Suprapubic skin (tissue), 4 donors: ENCODE measurements at places on chromosomes 12 and 14. TPM values are rescaled to one million over a fixed set of nuclear protein-coding genes. Genes with fewer than 3 reads are reported as not detected.

GRCh38 chr12:52980096-52980649, 26.1 kb upstream of the EIF4B start:
- DNase-seq = no peak

GRCh38 chr14:23443411-23443812, 8.0 kb upstream of the MYH7 start:
- no peak for DNase-seq

GRCh38 chr12:90987520-90987919, 17.3 kb downstream of the EPYC start:
- no peak for DNase-seq

- no peak for DNase-seq
Measured at GRCh38 chr14:101595887-101596721, 34.8 kb downstream of the DIO3 start.

- no peak for DNase-seq
Measured at GRCh38 chr14:98867146-98867545, 404.9 kb downstream of the BCL11B start.

DNA sequence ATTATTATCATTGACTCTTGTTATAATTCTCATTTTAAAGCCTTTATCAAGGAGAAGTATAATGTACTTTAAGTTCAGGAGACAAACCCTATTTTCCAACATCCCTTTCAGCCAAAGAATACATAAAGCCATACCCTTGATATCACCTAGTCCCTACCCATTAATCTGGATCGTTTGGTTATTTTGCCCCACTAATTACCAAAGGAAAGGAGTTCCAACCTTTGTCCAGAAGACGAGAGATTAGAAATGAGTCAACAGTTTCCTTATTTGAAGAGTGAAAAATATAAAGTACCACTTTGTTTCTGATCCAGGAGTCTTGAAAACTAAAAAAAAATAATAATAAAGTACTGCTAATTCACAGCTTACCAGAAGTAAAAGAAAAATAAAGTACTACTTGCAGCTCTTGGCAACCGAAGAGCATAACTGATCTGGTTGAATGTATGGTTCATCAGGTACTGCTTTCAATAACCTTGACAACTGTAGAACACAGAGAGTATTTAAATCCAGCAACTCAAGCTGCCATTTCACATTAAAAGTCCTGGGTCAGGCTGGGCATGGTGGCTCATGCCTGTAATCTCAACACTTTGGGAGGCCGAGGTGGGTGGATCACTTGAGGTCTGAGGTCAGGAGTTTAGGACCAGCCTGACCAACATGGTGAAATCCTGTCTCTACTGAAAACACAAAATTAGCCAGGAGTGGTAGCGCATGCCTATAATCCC, 33.7 kb downstream of the LIMA1 start:
- DNase-seq = no peak

DNA sequence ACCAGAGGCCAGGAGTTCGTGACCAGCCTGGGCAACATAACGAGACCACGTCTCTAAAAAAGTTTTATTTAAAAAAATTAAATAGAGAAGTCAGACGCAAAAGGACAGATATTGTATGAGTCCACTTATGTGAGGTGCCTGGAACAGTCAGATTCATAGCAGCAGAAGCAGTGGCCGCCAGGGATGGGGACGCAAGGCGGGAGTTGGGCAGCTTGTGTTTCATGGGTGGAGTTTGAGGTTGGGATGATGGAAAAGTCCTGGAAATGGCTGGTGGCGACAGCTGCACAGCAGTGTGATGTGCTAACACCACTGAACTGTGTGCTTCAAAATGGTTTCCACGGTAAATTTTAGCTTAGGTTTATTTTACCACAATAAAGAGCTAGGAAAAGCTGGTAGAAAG, 57.6 kb upstream of the DDX11 start:
- peak; percentile 50 for DNase-seq

DNA sequence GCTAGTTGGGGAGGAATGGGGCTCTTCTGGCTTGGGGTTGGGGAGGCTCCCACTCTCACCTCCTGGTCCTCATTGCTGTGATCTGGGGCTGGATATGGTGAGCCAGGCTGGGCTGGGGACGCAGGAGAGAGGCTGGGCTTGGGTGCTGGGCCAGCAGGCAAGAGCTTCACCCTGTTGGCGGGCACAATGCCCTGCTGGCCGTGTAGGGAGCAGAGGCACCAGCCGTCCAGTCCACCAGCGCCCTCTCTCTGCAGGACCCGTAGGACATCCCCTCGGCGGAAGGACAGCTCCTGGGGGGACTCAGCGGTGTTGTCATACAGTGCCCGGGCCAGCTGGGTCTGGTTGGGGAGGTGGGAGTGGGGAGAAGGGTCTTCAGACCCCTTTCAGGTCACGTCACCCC, 4.5 kb downstream of the EFS start:
- peak; percentile 66 for DNase-seq

DNA sequence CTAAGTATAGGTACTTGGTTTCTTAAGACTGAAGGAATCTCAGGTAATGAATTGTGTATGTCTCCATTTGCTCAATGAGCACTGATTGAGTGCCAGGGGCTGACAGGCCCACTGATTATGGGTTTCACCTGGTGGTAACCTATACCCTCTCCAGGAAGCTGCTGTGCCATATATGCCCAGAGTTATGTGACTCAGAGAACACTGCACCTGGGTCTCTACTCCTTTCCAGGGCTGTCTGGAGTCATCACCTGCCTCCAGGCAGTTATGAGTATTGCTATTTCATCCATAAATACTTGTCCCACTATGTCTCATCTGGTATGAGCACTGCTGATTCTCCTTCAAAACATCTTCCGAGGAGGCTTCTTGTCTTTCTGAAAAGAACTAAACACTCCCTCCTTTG, 692.9 kb downstream of the BCL11B start:
- DNase-seq = no peak

- no peak for DNase-seq
Measured at GRCh38 chr14:45222485-45223262, 30.3 kb downstream of the MIS18BP1 start.

DNA sequence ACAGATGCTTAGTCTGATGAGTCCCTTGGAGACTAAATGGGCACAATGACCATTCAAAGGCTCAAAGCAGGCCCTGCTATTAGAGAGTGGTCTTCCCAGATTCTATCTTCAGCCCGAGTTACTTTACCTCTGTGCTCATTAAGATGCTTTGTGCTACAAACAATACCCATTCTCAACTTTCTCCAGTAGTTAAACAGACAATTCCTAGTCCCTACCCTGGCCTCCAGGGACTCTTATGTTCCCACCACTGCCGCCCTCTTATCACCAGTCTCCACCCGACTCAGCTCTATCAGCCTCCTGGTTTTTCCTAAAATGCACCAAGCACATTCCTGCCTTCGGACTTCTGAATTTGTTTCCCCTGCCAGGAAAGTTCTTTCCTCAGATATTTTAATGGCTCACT, 25.6 kb upstream of the GPHB5 start:
- no peak for DNase-seq

DNA sequence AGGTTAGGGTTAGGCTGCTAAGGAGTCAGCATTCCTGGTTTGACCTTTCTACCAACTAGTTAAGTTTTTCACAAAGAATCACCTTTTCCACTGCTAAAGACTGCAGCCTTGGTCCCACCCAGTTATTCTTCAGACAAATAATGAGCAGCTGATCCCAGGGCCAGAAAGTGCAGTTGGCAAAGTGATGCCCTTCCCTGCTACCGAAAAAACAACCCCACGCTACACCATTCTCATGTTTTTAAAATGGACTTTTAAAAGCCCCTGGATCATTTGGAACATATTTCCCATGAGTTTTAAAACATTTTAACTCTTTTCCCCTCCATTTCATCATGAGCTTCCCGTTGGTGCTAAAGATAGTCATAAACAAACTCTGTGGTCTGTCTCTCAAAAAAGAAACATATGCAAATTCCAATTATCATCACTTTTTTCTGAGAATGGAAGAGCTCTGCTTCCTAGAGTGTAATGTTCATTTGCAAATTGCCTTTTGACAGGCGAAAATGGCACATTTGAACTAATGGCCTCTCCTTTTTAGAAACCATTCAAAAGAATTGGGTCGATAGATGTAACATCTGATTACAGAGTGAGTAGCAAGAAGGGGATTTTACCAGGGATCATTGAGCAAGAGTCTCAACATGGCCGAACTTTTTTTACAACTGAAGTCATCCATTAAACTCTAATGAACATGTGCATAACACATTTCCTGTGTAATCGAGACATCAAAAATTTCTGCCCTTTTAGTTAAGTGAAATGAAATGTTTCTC, 129.3 kb upstream of the RAP1B start:
- DNase-seq = no peak

GRCh38 chr14:34671716-34672115, 41.8 kb upstream of the SNX6 start:
- no peak for DNase-seq

GRCh38 chr14:22563987-22564386, 25.0 kb downstream of the DAD1 start:
- no peak for DNase-seq

The P2RX2 gene
- not detected for total RNA-seq

The MSI1 gene
- total RNA-seq = 0.86 TPM

The SLC7A8 gene
- total RNA-seq = 46.5 TPM

The ACOT4 gene
- total RNA-seq = 2.4 TPM

The RSRC2 gene
- 155 TPM for total RNA-seq

The AQP6 gene
- not detected for total RNA-seq

The FITM1 gene
- not detected for total RNA-seq

The NFE2 gene
- 8.6 TPM for total RNA-seq

The MAP3K9 gene
- total RNA-seq = 13.0 TPM

The TSPAN11 gene
- total RNA-seq = 1.5 TPM

The SMOC1 gene
- total RNA-seq = 1.9 TPM

The WNT1 gene
- not detected for total RNA-seq

The FGF6 gene
- total RNA-seq = not detected
